ENCODE measurements at places on chromosomes 6 and 20.

- no peak for DNase-seq
Measured at GRCh38 chr6:135667691-135668455, 170.3 kb upstream of the AHI1 start.

GRCh38 chr6:348860-349396, 42.6 kb upstream of the IRF4 start:
- no peak for DNase-seq

DNA sequence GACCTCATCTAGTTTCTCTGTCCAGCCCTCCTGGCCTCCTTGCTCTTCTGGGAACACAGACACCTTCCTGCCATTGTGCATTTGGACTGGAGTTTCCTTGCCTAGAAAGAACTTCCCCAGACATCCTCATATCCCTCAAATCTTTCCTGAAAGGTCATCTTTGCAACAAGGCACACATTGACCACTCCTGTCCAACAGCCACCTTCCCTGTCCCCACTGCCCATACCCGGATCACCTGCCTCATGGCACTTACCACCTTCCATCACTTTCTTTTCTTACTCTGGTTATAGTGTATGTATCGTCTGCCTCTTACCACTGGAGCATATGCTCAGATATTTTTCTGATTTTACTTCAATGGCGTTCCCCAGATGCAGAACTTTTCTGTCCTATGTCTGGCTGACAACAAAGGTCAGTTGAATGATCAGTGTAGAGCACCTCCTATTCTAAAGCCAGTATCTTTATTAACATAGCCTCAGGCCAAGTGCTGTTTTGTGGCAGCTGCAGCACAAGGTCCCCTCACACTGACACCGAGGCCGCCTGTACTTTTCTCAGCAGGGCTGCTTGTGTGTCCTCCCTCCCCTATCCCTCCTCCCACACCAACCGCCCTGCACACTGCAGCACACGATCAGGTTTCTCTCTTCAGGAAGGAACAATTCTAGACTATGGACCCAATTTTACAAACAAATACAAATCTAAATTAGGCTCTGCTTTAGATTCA, 4.1 kb downstream of the HLA-C start:
- no peak for DNase-seq

DNA sequence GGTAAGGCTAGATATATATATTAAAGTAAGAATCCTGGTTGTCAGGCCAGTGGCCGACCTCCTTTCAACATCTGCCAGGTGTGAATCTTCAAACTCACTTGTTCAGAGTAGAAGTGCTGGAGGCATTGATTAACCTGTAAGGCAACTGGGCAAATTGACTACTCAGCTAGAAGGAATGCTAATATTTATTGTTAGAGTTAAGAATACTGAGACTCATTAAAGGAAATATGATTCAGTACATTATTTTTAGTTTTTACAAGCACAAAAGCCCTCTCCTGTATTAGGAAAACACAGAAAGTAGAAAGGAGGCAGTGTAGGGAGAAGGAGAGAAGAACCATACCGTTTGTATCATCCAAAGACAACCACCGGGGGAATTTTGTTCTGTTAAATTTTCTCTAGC, 53.5 kb downstream of the RIPOR2 start:
- no peak for DNase-seq

DNA sequence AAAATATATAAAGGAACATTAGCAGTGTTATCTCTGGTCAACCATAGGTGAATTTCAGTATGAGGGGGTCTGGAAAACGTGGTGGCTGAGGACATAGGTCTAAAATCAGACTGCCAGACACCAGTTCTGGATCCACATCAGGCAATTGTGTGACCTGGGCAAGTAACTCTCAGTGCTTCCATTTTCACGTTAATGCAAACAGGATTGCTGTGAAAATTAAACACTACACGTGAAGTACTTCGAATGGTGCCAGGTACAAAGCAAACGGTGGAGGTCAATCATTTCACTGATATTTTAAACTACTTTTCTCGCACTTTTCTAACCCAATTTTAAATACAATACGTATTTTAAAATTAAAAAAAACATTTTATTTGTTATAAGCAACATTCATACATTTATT, 315.7 kb downstream of the TRDN start:
- no peak for DNase-seq

GRCh38 chr6:20554326-20554725, 20.1 kb downstream of the CDKAL1 start:
- no peak for DNase-seq

All from GM06990 (cell line).